Testis (tissue), 5 donors: ENCODE measurements at places on chromosomes 12 and 14. TPM values are rescaled to one million over a fixed set of nuclear protein-coding genes. Genes with fewer than 3 reads are reported as not detected.
A peak's percentile ranks its signal among the peaks of the same experiment; 100 is the strongest.

The TMCC3 gene
- polyA plus RNA-seq: 3.4 TPM

DNA sequence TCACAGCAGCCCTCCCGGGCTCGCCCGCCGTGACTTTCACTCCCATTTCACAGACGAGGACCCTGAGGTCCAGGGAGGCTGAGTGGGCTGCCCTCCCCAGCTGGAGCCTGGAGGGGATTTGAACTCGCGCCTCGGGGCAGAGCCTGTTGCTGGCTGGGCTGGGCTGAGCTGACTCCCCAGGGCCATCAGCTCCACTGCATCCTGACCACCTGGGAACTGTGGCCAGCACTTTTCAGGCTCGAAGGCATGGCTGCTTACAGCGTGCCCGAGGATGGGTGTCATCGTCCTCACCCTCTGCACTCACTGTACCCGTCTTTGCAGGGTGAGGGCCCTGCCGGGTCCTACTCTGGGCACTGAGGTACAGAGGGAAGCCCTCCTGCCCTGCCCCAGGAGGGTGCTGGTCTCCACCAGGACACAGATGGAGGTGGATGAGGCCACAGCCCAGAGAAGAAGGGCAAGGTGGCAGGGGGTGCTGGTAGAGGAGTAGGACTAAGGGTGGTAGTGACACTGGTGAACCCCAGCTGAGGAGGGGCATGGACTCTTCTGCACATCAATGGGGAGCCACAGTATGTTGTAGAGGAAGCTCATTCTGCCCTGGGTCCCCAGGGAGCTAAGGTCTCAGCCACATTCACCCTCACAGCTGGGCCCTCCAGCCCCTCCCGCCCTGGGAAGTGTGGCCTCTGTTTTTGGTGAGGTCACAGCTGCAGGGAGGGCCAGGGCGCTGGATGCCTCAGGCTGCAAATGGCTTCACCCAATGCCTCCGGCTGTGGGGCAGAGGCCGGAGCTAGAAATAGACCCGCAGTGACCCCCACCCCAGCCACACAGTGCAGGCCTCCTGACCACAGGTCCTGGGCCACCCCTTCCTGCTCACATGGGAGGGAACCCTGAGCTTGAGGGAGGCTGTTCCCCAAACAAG lies 365.1 kb upstream of the SFSWAP start:
- H3K36me3 ChIP-seq: no peaks in the 10 kb centered on the region
- H3K27ac ChIP-seq: no peak overlapping the region
- peaks cover 41% of the 10 kb centered on the region for H3K4me1 ChIP-seq
- DNase-seq: no peak
- no peak overlapping the region for H3K4me3 ChIP-seq

GRCh38 chr12:67052981-67053380 lies 216.2 kb upstream of the CAND1 start:
- no peak overlapping the region for H3K4me3 ChIP-seq
- H3K4me1 ChIP-seq: no peaks in the 10 kb centered on the region
- no peaks in the 10 kb centered on the region for H3K36me3 ChIP-seq
- no peak for DNase-seq
- H3K27me3 ChIP-seq: no peaks in the 10 kb centered on the region

- no peak overlapping the region for H3K4me3 ChIP-seq
- H3K4me1 ChIP-seq: no peaks in the 10 kb centered on the region
These were observed 416.5 kb downstream of the NELL2 start for GRCh38 chr12:44459569-44459968.

DNA sequence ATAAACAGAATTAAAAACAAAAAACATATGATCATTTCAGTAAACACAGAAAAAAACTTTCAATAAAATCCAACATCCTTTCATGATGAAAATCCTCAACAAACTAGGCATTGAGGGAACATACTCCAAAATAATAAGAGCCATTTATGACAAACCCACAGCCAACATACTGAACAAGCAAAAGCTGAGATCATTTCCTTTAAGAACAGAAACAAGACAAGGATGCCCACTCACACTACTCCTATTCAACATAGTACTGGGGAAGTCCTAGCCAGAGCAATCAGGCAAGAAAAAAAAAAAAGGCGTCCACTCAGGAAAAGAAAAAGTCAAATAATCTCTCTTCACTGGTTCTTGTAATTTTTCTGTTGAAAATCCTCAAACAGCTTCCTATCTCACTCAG lies 30.1 kb downstream of the MRPL42 start:
- no peaks in the 10 kb centered on the region for H3K27me3 ChIP-seq
- no peak overlapping the region for H3K4me3 ChIP-seq

GRCh38 chr14:91866061-91866460 lies 1.3 kb downstream of the TC2N start:
- no peak overlapping the region for H3K4me3 ChIP-seq
- H3K4me1 ChIP-seq: no peaks in the 10 kb centered on the region
- no peaks in the 10 kb centered on the region for H3K27me3 ChIP-seq
- peak overlapping the region; percentile 51 for H3K27ac ChIP-seq
- H3K36me3 ChIP-seq: no peaks in the 10 kb centered on the region

The NTF3 gene
- 2.2 TPM for polyA plus RNA-seq

GRCh38 chr12:67042697-67043131 lies 226.4 kb upstream of the CAND1 start:
- no peak overlapping the region for H3K4me3 ChIP-seq
- H3K27me3 ChIP-seq: no peaks in the 10 kb centered on the region
- no peaks in the 10 kb centered on the region for H3K36me3 ChIP-seq
- peaks cover 11% of the 10 kb centered on the region for H3K4me1 ChIP-seq
